Brain pericyte (primary cell): ENCODE measurements at places on chromosomes 4 and X.

DNA sequence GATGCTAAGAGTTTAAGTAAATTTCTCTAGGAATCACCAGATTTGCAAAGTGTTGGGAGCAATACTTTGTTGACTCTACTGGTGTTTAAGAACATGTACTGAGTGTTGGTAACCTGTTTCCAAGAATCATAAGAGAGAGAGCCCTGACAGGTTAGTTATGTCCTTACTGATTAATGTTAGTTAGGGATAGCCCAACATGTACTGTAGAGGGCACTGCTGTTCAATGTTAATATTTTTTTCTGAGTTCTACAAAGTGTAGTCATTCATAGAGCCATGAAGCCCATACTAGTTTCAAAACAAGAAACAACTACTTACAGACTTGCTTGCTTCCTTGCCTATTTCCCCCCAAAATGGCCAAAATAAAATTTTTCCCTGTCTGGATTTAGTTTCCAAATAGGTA, 11.9 kb downstream of the TMPRSS11D start:
- DNase-seq, result no peak

DNA sequence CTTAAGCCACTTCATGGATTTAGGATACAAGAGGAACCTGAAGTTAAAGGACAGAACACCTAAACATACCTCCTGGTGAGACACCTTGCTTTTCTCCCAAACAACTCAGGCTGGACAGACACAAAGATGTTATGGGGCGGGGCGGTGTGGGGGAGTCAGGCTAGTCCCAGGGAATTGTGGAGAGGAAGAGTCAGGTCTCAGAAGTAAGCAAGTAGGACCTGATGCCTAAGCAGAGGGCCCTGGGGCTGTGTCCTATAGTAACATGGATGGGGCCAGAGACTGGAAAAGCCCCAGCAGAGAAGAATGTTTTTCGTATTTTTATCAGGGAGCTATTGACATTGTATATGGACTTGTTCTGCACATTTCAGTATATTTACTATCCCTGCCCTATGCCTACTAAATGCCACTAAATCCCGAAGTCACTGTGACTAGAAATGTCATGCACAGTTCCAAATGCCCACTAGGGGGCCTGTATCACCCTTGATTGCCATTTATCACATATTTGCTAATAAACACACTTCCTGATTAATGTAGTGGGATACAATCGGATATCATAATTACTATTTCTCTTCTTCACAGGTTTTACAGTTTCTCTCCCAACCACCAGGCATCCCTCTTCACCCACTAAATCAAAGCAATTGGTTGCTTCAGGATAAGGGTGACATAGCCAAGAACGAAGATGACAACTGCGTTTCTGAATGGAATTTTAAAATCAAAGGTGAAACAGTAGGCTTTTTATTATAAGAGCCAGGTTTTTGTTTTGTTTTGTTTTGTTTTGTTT, 23.8 kb upstream of the ARHGAP10 start:
- no peak for DNase-seq

DNA sequence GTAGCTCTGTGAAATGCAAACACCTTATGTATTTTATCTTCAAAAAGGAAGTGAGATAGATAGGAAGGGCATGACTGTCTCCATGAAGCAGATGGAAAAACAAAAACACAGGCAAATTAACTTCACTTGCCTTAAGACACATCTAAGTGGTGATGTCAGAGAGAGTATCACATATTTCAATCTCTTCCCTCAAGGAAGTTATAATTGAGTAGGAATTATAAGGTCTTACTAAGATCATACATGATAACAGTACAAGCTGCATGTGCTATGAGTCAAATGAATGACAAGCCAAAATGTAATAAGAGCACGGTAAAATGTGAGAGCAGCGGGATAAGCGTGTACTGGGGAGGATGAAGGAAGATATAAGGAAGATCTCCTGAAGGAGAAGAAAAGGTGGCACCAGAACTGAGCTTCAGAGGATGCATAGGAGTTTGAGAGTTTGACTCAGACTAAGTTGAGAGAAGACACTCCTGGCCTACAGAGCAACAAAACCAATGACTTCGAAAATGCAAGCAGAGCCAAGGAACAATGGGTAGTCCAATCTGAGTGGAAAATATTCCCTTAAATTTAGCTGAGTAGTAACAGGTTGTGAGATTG, 43.3 kb upstream of the GALNT7 start:
- no peak for DNase-seq

DNA sequence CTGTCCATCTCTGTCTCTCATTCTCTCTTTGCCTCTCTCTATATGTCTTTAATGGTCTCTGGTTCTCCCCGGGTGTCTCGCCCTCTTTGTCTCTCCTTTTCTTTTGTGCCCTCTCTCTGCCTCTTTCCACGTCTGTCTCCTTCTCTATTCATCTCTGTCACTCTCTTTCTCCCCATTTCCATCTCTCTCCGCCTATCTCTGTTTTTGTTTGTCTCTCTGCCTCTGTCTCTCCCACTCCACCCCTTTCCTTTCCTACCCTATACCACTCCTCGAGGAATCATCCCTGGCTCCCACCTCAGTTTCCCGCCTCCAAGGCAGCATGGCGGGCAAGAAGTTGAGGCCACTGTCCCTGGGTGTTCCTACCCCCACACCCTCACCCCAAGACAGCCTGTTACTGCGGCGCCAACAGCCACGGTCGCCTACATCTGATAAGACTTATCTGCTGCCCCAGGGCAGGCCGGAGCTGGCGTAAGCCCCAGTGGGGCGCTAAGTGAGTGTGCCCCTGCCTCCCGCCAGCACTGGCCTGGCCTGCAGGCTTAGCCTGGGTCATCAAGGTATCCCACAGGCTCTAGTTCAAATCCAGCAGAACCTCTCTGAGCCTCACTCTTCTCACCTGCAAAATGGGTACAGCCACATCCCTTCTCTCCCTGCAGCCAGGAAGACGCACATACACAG, 713 bp upstream of the GATA1 start:
- DNase-seq, result no peak

DNA sequence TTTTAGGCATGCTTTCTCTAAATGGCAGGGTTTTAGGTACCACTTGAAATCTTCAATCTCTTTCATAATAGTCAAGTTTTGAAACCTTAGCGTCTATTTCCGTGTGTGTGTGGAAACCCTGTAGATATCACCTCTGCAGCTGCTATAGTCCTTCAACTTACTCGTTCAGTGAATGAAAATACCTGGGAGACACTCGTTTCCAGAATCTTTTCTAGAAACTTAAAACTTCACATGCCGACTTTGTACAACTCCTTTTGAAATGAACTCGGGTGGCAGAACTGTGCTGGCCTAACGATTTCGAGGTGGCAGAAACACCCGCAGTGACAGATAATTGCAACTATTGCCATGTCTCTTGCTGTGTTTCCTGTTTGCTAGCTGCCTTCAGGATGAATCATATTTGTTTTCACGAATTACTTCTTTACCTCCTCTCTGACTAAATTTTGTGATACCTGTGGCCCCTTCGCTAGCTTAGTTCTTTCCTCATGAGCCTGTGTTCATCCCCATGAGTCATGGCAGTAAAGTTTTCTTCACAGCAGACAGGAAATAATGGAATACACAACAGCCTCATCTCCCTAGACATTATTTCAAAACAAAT, 104.7 kb upstream of the SMIM10 start:
- no peak for DNase-seq

DNA sequence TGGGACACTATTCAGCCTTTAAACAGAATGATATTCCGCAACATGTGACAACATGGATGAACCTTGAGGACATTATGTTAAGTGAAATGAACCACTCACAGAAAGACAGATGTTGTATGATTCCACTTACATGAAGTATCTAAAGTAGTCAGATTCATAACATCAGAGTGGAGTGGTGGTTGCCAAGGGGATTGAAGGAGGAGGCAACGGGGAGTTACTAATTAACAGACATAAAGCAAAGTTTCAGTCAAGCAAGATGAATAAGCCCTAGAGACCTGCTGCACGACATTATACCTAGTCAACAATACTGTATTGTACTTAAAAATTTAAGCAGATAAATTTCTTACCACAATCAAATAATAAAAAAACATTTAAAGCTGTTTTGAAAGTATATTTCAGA, 105.0 kb upstream of the NR0B1 start:
- DNase-seq, result no peak

- no peak for DNase-seq
Measured at GRCh38 chr4:86991994-86992393, 57.2 kb downstream of the AFF1 start.

- DNase-seq, result no peak
Measured at GRCh38 chrX:40148385-40149285, 50.9 kb upstream of the BCOR start.

DNA sequence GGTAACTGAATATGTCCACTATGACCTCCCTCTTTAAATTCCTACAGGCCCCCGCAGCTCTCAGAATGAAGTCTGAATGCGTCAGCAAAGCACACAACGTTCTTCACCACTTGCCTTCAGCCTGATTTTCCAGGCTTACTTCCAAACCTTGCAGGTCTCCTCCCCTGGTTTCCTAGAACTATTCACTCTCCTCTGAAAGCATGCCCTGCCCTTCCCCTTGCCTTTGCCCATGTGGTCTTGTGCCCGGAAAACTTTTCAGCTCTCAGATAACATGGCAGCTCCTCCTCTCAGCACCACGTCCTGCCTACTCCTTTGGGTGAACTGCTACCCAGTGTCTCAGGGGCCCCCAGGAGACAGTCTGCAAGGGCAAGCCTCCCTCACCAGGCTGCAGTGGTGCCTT, 268.5 kb upstream of the LDB2 start:
- no peak for DNase-seq

- no peak for DNase-seq
Measured at GRCh38 chr4:37338972-37339371, 94.4 kb downstream of the NWD2 start.

GRCh38 chrX:152444338-152444737, 6.8 kb downstream of the GABRA3 start:
- DNase-seq, result no peak

- no peak for DNase-seq
Measured at GRCh38 chrX:154484255-154485149, 1.9 kb downstream of the UBL4A start.

DNA sequence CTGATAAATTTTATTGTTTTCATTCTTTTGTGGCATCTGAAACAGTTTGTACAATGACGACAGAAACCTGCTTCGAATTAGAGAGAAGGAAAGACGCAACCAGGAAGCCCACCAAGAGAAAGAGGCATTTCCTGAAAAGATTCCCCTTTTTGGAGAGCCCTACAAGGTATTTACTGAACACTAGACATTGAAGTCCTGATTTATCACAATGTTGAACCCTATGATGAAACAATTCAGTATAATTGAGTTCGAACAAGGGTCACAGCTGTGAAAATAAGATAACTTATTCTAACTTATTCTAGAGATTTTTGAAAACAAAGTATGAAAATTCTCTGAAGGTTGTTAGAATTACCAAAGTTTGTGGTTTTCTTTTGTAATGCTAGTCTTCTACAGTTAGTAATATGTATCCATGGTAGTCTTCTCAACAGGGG, 111.3 kb downstream of the AFF1 start:
- peak; percentile 53 for DNase-seq

- no peak for DNase-seq
Measured at GRCh38 chr4:82975792-82976191, 34.8 kb downstream of the LIN54 start.

- no peak for DNase-seq
Measured at GRCh38 chrX:19670854-19671620, 155.7 kb upstream of the MAP3K15 start.
